Activated naive CD8-positive, alpha-beta T cell treated with anti-CD3 and anti-CD28 coated beads, Interleukin-2, amount 50 U/mL, for 16 hours (primary cell): ENCODE measurements at places on chromosomes 6 and 20.

DNA sequence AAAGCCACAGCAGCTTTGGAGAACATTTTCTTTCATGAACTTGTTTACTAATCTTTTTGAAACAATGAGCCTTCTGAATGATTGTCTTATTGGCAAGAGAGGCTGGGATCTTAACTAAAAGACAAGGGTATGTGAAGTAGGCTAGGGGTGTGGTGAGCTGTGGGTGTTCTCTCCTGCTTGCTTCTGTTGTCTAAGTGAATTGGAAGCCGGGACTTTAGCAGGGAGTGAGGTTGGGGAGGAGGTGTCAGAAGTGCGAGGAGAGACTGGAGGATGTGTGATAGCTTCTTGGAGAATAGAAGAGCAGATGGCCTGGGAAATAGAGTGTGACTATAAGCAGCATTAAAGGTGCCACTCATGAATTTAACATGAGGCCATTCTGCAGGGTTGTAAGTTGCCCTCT, 562.8 kb downstream of the UTRN start:
- no peak for DNase-seq

- no peak for DNase-seq
Observed at GRCh38 chr6:160919723-160920440, 71.7 kb upstream of the MAP3K4 start.

DNA sequence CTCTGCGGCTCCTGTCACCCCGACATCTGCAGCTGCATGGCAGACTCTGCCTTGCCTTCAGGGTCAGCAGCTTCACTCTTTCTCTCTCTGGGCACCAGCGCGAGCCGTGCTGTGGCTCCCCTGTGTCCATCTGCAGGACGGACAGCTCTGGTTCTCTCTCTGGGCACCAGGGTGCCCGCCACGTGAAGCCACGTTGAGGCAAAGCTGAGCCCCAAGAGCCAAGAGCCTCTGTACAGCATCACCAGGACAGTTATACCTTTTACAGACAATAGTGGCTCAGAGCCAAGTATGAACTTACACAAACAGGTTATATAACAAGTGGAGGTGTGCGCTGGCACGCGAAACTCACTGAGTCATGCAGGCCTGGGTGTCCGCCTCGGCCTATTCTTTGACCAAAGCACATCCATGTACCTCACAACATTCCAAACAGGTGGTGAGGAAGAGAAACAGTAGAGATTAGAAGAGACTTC, 50.8 kb downstream of the FAM50B start:
- no peak for DNase-seq

DNA sequence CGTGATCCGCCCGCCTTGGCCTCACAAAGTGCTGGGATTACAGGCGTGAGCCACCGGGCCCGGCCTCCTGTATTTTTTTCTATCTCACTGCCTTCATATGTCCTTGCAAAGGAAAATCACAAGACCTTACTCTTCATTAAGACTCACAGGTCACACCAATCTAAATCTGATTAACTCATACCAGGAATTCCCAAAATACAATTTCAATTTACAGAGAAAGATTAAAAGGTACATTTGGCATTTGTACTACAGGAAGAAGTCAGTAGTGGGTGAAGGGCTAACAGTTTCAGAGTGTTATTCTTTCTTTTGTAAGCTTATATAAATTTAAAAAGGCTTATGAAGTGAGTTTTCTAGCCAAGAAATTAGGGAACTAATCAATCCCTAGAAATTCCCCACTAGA, 87.4 kb downstream of the GPR63 start:
- DNase-seq: no peak

GRCh38 chr6:104623052-104623690, 236.5 kb downstream of the HACE1 start:
- DNase-seq: no peak

GRCh38 chr6:46927066-46927465, 5.3 kb upstream of the ADGRF5 start:
- DNase-seq: no peak

DNA sequence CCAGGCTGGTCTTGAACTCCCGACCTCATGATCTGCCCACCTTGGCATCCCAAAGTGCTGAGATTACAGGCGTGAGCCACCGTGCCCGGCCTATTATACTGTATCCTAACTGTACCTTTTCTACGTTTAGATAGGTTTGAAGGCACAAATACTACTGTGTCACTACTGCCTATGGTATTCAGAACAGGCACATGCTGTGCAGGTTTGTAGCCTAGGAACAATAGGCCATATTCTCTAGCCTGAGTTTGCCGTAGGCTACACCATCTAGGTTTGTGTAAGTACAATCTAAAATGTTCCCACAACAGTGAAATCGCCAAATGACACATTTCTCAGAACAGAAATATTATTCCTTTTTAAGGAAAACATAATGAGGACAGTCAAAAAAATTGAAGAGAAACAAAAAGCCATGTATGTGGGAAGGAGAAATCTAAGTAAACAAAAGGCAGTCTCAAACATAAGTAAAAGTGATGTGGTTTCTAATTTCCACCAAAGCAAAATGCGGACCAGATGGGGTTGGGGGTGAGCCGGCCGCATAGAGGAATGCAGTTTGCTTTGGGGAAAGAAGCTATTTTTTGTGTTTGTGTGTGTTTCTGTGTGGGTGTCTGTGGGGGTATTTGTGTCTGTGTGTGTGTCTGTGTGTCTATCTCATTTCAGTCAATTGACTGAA, 192.6 kb upstream of the SALL4 start:
- DNase-seq: no peak

DNA sequence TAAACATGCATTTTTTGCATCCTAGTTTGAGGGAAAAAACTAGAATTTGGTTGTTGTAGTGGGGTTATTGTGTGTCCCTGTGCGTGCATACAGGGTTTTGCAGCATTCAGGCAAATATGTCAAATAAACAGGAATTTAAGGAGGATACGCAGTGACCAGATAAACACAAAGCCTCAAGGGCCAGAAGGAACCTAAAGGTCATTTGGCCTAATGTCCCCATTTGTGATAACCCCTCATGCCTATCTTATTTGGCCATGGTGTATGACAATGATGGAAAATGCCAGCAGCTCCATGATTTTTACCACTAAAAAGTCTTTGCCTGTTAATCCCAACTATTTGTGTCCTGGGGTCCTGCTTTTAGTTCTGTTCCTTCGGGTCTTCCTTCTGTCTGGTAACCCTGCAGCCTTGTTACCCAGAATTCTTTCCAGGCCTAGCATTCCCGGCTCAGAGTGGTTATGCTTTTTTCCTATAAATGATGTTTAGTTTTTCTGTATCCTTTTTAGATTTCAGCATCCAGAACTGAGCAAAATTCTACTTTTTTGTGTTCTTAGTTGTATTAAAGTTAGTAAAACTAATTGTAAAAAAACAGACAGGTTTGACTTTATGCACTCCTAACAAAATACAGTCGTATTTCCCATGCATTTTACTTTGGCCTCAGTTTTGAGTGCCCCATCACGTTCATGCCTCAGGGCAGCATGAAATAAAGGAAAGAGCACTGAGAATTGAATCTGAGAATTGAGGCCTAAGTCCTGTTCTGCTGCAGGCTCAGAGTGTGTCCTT, 4.4 kb downstream of the STX16 start:
- DNase-seq: no peak

DNA sequence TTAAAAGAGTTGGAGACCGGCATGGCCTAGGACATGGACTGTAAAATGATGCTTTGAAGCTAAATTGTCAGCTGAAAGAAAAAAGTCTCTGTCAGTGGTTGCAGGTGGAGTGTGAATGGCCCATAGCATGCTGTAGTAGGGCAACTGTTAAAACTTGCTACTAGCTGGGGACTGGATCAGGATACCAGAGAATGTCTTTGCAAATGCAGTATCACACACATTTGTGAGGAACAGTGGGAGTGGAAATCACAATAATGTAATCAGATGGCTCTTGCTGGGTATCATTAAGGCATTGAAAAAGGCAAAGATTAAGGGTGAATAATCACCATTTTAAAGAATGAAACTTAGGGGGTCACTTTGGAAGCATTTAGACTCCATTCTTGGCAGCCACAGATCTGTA, 737.9 kb downstream of the EYS start:
- no peak for DNase-seq

DNA sequence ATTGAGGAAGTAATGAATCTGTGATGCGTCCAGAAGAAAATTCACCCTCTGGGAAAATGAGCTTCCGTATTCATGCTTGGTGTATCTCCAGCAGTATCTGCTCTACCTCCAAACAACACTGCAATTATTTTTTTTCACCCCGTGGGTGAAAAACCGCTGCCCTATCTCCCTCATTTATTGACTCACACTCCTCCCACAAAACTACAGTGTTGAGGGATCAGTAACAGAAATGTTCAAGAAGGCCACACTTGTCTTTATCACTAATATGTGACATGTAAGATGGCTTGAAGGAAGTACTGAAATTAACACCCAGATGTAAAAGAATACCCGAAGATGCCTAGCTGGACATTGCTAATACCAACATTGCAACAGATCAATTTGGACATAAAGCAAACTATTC, 4.9 kb upstream of the TBX18 start:
- no peak for DNase-seq

GRCh38 chr20:60883496-60883895, 368.6 kb upstream of the CDH4 start:
- DNase-seq: no peak

DNA sequence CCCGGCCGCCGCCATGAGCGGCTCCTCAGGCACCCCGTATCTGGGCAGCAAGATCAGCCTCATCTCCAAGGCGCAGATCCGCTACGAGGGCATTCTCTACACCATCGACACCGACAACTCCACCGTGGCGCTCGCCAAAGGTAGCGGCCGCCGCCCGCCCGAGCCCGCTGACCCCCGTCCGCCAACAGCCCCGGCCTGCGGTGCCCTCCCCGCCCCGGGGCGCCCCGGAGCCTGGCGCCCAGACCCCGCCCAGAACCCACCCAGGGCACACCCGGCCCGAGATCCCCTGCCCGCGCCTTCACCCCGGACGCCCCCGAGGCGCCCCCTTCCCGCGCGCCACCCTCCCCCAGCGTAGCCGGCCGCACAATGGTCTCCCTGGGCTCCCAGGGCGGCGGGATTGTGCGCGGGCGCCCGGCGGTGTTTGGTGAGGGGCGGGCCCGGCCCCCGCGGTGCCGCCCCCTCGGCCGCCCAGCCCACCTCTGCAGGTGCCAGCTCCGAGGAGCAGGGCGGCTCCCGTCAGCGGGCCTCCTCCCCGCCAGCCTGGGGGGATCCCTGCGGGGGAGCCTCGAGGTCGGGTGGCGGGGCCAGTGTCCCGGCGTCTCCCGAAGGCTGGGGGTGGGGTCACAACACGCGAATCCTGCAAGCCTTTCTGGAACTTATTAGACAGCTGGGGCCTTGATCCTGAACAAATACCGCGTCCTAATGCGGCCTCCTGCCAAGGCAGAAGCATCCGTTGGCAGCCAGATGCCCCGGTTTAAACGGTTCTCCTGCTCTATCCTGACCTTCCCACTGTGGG, 577 bp downstream of the LSM14B start:
- DNase-seq: no peak

DNA sequence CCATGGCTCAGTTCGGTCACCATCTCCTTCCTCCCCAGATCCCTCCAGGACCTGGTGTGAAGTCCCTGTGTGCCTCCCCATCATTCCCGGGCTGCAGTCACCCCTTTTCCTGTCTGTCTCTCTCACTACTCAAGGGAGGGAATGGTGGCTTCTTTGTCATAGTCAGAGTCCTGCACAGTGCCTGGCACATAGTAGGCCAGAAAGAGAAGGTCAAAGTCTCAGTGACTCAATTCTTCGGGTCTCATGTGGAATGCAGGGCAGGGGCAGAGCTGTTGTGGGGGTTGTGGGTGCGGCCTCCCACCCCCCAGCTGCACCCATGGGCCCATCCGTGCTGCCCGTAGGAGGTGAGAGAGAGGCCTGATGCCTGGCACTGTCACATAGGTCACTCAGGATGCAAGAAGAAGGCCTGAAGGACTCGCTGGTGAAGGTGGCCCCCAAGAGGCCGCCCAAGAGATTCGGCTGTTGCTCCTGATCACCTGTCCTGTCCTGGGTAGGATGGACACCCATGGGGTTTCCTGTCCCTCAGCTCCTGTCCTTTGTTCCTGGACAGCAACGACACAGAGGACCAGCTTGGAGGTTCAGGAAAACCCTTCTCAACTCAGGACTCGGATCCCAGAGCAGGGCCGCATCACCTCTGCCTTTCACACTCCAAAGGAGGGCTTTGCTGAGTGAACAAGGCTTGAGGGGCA, 34.1 kb downstream of the RAB44 start:
- no peak for DNase-seq
